Stimulated activated naive CD8-positive, alpha-beta T cell treated with anti-CD3 and anti-CD28 coated beads, Interleukin-15, amount 100 ng/mL, for 72 hours (primary cell): ENCODE measurements at places on chromosomes 6 and 20.

DNA sequence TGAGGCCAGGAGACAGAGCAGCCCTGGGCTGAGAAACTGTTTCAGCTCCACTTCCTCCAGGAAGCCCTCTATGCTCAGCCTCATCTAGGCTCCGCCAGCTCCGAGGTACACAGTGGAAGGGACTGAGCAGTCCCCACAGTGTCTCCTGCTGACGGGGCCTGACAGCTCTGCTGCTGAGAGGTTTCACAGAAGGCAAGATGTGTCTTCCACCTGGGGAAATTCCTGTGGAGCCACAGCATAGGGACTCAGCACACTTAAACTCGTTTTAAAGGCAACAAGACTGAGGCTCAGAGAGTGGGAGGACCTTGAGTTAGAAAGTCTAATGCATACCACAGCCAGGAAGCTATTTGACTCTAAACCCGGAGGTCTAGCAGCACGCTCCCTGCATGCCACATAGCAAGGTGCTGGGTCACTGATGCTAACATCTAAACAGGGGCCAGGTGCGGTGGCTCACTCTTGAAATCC lies 6.8 kb downstream of the ADA start:
- peak; percentile 33 for DNase-seq

GRCh38 chr6:6712449-6713403 lies 124.2 kb downstream of the LY86 start:
- no peak for DNase-seq

DNA sequence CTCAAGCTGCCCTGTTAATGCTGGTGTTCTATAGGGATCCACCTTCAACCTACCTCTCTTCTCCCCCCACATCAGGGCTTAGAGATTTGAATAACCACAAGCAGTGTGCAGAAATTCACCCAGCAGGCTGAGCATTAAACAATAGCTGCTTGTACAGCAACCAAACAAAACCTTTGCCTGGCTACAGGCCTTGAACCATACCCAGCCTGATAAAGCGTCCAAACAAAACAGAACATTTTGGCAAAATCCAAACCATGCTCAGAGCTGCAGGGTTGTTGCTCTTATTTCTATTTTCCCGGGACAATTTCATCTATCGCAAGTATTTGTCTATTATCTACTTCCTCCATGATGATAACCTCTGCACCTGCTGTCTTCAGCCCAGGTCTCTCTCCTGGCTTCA lies 142.3 kb downstream of the UNC5CL start:
- DNase-seq, result no peak

- no peak for DNase-seq
These were observed 39.9 kb upstream of the FRMD1 start for GRCh38 chr6:168118935-168119334.

DNA sequence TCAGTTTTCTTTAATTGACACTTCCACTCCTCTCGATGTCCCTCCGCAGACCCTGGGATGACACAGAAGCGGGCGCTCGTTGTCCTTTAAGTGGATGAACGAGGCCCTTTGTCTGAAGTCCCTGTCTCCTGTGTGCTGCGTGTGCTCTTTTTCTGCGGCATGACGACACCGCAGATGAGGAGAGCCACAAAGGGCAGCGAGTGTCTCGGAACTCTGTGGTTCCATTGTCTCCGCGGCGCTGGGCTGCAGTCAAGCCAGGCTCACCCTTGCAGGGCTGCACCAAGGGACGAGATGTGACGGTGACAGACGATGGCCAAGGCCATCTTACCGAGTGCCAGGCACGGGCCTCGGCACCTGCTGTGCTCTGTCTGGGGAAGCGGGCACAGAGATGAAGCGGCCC lies 10.6 kb downstream of the PRR18 start:
- DNase-seq, result no peak

DNA sequence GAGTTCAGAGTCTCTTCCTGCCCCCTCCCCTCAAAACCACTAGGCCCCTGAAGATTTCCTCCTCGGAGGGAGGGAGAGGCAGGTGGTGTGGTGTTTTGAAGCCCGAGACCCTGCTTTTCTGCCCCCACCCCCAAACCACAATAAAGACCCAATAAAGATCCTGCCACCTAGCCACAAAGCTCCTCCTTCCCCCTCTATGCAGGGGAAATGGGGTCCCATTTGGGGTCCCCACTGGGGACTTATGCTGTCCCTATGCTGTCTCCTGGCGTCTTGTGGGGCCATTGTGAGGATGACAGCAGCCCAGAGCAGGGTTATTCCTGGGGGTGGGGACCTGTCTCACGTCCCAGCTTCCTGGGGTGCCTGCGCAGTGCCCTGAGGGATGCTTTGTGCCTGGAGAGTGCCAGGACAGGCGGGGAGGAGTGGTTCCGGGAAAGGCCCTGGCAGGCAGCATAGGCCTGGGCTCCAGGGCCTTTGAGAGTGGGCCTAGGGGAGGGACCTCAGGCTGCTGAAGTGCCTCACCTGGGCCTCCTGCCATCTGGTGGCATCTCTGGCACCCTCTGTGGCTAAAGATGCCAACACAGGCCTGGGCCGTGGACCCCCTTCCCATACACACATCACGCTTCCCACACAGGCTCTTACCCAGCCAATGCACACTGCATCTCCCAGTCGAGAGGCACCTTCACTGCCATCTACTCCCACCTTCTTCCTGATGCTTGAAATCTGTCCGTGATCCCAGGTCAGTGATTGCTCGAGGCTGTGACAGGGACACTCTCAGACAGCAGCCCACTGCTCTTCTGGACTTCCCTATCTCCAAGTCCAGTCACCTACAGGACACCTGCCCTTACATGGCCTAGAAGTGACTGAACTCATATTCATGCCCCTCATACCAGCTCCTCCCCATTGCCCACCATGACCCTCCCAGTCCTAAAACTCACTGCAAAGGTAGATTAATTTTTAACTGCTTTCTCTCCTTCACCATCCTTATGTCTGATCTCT lies 7.9 kb upstream of the ARMC12 start:
- DNase-seq, result peak; percentile 54

- no peak for DNase-seq
These were observed 1060.3 kb downstream of the KIF16B start for GRCh38 chr20:15512916-15513315.

GRCh38 chr6:56840467-56841380 lies 114.2 kb upstream of the BEND6 start:
- no peak for DNase-seq

GRCh38 chr20:16007164-16007563 lies 566.1 kb downstream of the KIF16B start:
- DNase-seq, result no peak

DNA sequence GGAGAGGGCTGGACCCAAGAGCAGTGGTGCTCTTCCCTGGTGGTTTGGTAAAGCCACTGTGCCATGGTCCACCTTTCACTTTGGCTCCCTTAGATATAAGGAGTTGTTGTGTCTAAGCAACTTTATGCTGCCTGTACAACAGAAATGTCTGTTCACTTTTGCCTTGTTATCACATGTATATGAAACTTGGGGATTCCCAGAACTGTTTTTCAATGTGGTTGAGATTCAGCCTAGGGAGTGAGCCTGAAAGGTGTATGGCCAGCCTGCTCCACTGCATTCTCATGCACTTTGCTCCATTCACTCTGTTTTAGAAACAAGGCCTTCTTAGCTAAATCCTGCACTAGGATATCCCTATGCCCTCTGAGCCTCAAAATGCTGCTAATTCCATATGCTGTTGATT lies 234.5 kb upstream of the THEMIS start:
- DNase-seq, result no peak

DNA sequence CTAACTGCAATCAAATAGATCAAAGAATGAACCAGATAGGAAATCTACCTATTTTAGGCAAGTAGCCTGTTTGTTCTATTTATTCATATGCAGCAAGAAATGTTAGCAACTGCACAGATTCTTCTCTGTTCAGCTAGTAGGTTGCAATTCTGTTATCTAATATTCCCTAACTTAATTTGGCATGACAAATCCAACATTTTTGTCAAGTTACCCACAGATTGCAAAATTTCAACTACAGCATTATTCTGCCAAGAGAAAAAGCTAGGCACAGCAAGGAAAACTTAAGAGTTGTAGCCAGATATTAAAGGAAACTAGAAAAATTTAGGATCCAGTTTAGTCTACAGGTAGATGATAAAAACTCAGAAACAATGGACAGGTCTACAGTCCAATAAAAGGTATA lies 104.4 kb upstream of the SYNCRIP start:
- DNase-seq, result no peak

DNA sequence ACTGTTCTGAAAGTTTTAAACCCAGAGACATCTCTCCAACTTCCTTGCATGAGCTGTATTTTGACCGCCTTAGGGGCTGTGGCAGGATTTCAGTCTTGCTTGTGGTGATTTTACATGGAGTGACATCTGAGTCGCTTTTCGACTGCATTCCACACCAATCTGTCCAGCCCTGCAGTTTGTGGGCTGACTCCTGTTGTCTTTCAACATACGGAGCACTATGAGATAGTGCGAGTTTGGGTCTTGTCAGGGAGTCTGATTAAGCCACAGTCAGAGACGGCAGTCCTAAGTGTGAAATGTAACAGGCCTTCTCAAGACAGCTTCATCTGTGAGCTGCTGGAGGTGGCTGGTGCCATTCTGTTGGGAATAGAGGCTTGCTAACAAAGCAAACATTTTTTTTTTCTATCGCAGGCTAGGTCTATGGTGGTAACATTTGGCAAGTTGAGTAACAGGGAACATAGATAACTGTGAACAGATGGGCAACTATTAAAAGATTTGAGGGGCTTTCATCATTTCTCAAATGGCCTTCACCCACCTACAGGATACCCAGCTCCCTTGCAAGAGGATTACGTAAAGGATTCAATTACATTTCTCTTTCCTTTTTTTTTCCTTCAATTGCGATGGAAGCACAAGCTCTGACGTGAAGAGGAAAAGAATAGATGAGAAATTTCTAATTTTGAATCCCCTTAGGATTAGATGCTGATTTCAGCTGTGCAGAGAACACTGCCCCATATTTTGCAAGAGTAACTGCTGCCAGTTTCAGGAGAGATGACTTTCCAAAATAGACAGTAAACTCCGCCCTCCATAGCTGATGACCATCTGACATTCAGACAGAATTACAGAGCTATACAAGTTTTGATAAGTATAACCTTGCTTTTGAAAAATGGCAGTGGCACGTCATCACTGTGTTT lies 25.1 kb downstream of the CAP2 start:
- no peak for DNase-seq

- peak; percentile 2 for DNase-seq
These were observed 21.4 kb downstream of the PYGB start for GRCh38 chr20:25269057-25269832.

- no peak for DNase-seq
These were observed 112.8 kb upstream of the TSHZ2 start for GRCh38 chr20:52859156-52859876.

- DNase-seq, result no peak
These were observed 44.8 kb upstream of the FABP7 start for GRCh38 chr6:122734529-122735395.

DNA sequence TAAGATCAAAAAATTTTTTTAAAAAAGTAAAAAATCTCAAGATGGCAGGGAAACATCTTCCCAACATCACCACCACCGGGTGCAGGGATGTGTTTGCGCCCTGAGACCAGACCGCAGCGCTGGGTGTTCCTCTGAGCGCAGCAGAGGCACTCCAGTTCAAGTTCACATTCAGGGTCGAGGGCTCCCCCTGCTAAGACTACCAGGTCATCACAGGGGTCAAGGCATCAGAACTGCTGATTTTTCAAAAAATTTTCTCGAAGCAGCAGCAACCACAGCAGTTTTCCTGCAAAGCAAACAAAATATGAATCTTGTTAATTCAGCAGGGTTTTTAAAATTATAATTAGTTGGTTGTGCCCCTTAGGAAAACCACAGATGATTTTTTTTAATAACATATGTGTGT lies 83.1 kb downstream of the MYLK4 start:
- DNase-seq, result no peak

GRCh38 chr6:145729887-145730286 lies 5.4 kb downstream of the EPM2A start:
- no peak for DNase-seq

DNA sequence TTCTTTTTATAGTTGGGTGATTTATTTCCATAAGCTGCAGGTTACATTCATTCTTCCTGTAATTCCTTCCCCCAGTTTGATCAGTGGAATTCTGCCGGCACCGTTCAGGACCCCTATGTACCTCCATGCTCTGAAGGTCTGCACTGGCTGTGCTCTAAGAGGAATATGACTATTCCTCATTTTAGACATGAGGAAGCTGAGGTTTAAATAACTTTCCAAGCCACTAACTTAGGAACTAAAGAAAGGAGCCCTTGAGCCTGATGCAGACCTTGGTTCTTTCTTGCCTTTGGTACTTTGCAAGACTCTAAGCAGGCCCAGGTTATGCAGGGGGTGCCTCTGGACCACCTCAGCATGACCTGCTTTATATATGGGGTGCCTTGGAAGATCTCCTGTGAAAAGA lies 318.5 kb downstream of the QKI start:
- DNase-seq, result no peak

GRCh38 chr6:1439349-1439748 lies 50.0 kb downstream of the FOXF2 start:
- no peak for DNase-seq

DNA sequence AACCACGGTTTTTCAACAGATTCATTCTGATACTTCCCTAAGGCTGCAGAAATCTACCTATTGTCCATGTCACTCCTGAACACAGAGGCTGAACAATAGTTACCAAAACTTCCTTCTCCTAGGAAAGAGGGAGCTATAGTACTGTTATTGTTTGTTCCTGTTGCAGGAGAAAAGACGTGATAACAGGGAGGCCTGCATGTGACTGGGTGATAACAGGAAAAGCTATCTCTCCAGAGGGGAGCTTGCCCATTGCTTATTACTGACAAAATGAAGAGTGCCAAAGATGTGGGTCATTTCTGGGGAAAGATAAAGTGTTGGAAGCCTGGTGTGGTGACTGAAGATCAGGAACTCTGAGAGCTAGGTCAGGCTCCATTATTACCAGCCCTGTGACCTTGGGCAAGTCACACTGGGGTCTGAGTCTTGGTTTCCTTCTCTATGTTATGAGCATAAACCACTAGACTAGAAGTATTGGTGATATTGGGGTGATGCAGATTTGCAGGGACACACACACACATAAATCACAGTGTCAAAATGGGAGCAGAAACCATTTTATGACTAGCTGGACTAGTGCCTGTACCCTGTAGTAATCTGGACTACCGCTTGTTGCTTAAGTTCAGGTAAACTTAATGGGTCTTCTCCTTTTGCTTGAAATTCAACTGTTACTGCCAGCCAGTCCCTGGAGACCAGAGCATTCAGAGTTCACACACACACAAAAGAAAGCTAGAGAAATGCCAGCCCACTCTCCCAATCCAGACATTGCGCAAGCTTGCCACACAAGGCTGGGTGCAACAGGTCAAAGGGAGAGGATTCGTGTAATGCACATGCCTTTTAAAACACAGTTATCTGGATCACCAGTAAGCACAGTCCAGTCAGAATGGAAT lies 136.0 kb upstream of the CNR1 start:
- DNase-seq, result no peak

DNA sequence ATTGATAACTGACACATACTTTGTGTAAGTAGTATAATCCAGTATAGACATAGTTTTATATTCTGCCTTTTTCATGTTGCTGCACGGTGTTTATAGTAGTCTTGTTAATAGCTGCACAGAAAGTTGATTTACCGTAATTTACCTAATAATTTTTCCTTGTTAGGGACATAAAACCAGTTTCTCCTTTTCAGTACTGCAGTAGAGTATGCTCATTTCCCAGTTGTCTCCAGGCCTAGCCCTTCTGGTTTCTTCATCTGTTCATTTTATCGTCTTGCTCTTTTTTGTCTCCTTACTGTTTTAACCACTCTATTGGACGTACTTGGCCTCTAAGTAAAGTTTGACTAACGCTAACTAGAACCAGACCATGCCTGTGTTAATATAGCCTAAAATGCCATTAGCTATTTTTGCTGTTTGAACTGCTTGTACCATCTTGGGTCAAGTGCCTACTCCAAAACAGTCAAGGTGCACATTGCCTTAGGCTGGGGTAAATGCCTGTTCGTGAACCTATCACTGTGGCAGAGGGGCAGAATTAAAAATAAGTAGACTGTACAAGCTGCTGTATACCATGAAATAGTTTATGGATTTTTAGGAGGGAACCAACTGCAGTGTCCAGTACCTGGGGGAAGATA lies 34.8 kb downstream of the CDS2 start:
- no peak for DNase-seq
